ENCODE measurements at places on chromosomes 5 and 9. TPM values are rescaled to one million over a fixed set of nuclear protein-coding genes. Genes with fewer than 3 reads are reported as not detected.

The CMYA5 gene
- 0.44 TPM for total RNA-seq

The CDKN2A gene
- total RNA-seq = 20.2 TPM

The LPAR1 gene
- 20.4 TPM for total RNA-seq

The CDH10 gene
- not detected for total RNA-seq

The IFNA2 gene
- total RNA-seq = not detected

The PCDHGA12 gene
- 2.4 TPM for total RNA-seq

The FGFR4 gene
- total RNA-seq = 5.9 TPM

The SLC6A7 gene
- not detected for total RNA-seq

The FOXD4L4 gene
- total RNA-seq = not detected

The PHF24 gene
- total RNA-seq = 0.57 TPM

The SPINK4 gene
- not detected for total RNA-seq

Data from esophagus squamous epithelium (tissue), 5 donors.